ENCODE measurements at places on chromosomes 4 and X.

DNA sequence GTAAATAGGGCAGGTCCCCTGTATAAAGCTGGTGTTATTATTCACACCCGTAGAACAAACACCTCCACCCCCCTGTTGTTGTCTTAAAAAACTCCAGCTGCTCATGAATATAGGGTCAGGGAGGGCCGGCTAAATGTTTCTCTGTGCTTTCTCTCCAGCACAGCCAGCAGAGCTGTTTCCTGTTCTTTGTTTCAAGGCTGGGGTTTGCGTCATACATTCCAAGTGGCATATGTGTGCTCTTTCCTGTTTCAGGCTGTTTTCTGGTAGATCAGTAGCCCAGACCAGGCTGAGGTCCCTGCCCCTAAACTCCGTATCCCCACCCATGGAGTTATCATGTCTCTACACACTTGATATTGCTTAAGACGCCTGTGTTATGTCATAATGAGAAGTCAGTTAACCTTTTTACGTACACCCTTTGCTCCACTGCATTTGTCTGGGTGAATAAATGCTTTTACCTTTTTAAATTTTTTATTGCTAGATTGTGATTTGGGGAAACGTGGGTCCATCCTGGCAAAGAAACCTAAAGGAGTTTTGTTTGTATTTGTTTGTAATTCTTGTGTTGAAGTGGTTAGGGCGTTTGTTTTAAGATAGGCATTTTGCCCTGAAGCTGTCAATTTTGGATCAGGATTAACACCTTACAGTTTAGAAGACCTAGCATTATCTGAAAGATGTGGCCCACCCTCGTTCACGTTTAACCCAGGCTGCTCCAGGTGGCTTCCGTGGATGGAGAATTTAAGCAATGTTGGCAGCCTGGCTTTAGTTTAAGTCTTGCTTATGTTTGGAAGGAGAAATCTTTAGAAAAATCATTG is 3.3 kb downstream of the KLF3 start:
- DNase-seq, result peak; percentile 97

GRCh38 chr4:163085085-163085484 is 81.6 kb downstream of the NAF1 start:
- no peak for DNase-seq

DNA sequence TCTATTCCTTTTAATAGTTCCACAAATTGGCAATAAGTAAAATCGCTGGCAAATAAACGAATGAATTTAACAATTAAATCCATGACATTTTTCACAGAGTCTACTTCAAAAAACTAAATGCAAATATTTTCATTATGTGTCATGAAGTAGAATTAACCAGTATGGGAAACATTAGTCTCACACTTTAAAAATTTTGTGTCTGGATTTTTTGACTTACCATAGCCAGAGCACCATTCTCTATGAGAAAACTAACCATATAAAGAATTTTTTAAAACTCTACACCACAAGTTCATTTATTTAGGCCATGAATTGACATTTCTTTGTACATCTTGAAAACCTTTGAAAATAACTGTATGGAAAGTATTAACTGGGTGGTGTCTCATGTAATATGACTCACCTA is 41.2 kb downstream of the PRDM5 start:
- no peak for DNase-seq

DNA sequence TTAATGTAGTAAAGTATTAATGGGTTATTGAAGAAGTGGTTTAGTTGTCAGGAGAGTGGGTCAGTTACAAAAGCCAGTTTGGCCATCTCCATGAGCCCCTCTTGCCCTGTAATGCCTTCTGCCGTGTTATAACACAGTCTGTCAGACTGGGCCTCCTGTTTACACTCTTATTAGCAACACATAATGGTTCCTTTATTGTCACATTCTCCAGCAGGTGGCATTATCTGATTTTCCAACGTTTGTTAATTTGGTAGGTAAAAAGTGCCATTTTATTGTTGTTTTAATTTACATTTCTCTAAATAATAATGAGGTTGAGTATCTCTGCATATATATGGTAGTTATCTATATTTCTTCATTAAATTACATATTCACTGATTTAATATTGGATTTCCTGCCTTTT is 560.8 kb downstream of the FGF13 start:
- DNase-seq, result no peak

DNA sequence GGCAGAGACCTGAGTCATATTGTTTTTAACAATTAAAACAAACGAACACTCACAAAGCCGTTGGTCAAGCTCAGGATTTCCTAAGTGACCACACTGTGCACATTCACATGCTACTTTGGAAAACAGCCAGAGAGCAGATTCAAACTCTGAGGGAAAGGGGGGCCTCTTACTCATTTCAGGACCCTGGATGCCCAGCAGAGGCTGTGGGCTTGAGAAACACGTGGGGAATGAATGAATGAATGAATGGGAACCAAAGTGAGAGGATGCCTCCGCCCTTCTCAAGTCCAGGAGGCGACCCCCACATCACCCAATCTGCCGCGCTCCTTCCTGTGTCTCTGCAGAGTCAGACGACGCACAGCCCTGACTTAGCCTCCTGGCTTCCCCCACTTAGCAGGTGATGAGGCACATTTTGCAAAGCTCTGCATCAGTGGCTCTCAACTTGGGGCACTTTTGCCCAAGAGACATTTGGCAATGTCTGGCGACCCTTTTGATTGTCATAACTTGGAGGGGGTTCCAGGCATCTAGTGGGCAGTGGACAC is 76.0 kb downstream of the ABLIM2 start:
- DNase-seq, result no peak

GRCh38 chrX:119512146-119512800 is 44.0 kb downstream of the SLC25A5 start:
- DNase-seq, result no peak

- no peak for DNase-seq
These were observed 77.3 kb upstream of the MSX1 start for GRCh38 chr4:4781936-4782707.

GRCh38 chr4:159607809-159608208 is 504.9 kb downstream of the RAPGEF2 start:
- peak; percentile 15 for DNase-seq

GRCh38 chr4:145755802-145756201 is 75.9 kb downstream of the C4orf51 start:
- no peak for DNase-seq

DNA sequence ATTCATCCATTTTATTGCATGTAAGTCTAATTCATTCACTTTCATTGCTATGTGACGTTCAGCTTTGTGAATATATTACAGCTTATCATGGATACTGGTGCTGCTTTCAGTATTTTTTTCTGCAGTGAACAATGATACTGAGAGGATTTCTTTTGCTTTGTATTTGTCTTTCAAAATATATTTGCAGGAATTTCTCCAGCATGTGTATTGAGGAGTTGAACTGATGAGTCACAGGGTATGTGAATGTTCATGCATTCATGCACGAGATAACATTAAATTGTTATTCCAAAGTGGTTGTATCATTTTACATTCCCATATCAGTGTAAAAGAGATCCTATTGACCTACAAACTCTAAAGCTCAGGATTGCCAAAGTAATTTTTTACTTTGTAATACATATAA is 283.8 kb upstream of the ARSJ start:
- DNase-seq, result no peak

DNA sequence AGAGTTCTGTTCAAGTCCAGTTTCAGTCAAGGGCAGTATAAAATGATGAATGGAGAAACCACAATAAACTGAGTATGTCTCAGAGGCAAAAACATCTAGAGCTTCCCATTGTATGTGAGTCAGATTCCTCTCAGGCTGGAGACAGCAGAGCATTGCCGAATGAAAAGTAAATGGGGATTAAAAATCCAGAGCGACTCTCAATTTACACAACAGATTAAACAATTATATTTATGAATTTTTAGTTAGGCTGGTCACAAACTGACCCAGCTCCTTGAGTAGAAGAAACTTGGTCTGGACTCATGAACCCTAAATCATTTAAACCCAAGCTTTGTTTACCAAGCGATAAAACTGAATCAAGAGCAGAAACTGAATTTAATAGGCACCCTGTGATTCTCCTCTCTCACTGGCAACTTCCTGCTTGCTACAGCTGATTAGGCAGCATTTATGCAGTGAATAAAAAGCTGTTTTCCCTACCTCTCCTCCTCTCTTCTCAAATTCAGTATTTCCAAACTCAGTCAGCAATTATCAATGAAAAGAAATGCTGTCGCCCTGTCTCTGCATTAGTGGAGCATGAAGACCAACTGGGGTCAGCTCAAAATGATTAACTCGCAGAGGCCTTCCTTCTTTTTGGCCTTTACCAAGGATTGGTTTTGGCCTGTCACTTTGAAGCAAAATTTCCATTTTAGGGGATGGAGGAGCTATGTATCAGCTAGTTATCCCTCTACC is 568.0 kb downstream of the PDHA2 start:
- no peak for DNase-seq

- no peak for DNase-seq
These were observed 72.3 kb downstream of the STAG2 start for GRCh38 chrX:124033821-124034220.

DNA sequence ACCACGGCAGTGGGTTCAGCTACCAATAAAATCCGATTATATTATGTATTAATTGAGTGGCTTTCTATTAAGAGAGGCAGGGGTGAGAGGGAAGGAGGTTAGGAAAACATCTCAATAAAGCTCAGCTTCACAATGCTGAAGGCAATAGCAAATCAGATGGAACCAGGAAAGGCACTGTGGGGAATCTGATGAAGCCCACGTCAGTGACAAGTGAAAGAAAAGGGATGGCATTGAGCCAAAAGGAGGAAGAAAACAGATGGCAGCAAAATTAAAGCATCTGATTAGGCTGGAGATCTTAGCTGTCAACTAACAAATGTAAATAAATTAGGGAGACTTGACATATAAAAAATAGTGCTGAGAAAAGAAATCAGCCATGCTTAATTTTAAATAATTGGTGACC is 180.9 kb downstream of the RASL11B start:
- no peak for DNase-seq

- no peak for DNase-seq
These were observed 66.2 kb upstream of the SLC7A11 start for GRCh38 chr4:138308356-138308755.

- no peak for DNase-seq
These were observed 330.9 kb downstream of the CXXC4 start for GRCh38 chr4:104163820-104164219.

DNA sequence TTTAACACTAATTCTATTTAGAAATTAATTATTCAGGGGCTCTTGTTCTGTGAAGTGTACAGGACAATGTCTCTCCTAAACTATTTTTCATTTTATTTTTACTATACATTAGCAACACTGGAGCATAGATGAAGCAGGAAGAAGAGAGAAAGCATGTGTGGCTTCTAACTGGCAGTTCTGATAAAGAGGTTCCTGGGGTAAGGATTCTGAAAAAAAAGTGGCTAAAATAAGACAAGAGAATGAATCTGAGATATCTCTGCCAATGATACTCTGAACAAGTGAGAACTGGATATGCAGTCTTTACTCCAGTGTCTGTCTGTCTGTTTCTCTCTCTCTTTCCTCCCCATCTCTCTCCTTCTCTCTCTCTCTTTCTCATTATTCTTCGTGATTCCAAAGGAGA is 125.9 kb downstream of the MAML3 start:
- DNase-seq, result no peak

DNA sequence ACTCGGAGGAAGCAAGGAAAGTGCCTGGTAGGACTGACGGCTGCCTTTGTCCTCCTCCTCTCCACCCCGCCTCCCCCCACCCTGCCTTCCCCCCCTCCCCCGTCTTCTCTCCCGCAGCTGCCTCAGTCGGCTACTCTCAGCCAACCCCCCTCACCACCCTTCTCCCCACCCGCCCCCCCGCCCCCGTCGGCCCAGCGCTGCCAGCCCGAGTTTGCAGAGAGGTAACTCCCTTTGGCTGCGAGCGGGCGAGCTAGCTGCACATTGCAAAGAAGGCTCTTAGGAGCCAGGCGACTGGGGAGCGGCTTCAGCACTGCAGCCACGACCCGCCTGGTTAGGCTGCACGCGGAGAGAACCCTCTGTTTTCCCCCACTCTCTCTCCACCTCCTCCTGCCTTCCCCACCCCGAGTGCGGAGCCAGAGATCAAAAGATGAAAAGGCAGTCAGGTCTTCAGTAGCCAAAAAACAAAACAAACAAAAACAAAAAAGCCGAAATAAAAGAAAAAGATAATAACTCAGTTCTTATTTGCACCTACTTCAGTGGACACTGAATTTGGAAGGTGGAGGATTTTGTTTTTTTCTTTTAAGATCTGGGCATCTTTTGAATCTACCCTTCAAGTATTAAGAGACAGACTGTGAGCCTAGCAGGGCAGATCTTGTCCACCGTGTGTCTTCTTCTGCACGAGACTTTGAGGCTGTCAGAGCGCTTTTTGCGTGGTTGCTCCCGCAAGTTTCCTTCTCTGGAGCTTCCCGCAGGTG is 637 bp downstream of the AR start:
- DNase-seq, result no peak

GRCh38 chr4:147477439-147477838 is 3.5 kb upstream of the EDNRA start:
- no peak for DNase-seq

- DNase-seq, result no peak
These were observed 28.7 kb downstream of the CC2D2A start for GRCh38 chr4:15498356-15498755.

GRCh38 chr4:76692761-76693160 is 205.2 kb downstream of the SOWAHB start:
- DNase-seq, result no peak

DNA sequence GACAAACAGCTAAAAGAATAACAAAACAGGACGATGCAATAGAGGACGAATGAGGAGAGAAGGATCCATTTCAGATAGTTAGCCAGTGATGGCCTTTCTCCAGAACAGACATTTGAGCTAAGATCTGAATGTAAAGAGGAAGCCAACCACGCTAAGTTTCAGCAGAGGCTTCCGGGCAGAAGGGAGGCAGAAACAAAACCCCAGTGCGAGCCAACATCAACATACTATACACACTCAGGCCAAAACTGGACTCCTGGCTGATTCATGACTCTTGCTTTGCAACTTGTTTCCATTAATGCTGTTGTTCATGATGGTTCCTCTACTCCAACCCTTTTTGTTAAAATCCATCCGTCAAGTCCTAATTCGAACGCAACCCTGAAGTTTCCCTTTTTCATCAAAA is 730.3 kb downstream of the TRIML1 start:
- DNase-seq, result no peak
